ENCODE measurements at places on chromosomes 12 and 14.
A peak's percentile ranks its signal among the peaks of the same experiment; 100 is the strongest.

GRCh38 chr12:118315821-118316220 is 56.9 kb downstream of the TAOK3 start:
- DNase-seq, result no peak

DNA sequence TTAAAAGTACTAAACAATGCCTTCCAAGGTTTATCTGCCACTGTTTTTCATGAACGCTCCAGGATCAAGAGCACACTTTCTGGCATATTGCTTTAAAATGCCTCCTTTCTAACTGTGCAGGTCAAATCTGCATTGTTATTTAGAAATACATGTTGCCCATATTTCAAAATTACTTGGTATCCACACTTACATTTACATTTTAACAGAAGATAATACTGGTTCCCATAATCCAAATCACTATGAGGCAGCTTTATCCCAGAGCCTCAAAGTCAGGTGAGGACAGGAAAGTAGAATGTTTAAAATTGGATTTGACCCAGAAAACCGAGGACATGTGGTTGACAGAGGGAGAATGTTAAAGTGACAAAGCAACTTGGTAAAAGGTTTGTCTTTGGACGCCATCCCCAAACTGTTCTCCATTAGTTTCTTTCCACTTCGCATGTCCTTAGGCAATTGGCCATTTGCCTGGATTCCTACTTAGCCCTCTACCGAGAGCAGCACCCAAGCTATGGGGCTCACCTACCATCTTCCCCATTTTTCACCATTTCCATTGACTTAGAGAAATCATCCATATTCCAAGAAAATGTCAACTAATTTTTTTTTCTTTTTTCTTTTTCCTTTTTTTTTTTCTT is 353.0 kb downstream of the PAWR start:
- no peak for DNase-seq

DNA sequence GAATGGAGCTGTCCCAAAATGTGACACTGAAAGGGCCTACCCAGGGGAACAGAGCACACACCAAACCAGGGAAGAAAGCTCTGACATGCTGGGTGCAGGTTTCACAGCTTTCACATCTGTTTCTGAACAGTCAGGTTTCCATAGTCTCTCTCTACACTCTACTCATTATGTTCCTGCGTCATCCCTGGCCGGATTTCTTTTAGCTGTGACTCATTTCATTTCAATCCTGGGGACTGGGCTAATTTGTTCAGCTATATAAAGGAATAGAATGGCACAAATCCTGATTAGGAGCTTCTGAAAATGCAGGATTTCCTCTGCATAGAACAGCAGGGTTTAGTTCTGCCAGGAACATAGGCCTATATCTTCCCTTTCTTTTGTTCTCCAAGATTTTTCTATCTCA is 649.8 kb downstream of the RPS29 start:
- DNase-seq, result peak; percentile 1

DNA sequence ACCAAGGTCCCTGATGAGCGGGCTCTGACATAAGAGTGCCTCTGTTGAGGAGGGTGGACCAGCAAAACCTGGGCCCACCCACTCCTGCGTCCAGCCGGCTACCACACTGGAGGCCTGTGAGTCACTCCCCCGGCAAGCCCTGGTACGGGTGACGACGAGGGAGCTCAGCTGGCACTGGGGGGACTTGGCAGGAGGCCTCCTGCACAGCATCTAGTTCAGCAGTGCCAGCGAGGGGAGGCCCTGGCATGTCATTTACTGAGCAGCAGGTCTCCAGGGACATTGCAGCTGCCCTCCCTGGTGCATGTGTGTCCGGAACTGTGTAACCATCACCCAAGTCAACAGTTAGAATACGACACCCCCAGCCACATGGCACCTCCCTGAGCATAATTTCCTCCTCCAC is 24.4 kb downstream of the CD9 start:
- DNase-seq, result no peak

DNA sequence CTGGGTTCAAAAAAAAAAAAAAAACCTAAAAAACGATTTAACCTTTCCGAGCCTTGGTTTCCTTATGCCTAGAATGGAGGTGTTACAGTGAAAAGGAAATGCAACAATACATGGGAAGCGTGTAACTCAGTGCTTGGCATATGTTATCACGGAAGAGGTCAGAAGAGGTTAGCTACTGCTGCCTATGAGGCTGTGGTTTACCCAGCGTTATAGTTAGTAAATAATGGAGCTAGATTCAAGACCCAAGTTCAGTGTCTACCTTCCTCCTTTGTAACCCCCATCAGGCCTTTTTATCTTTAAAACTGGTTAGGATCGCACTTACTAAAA is 839 bp downstream of the IFT43 start:
- DNase-seq, result no peak

DNA sequence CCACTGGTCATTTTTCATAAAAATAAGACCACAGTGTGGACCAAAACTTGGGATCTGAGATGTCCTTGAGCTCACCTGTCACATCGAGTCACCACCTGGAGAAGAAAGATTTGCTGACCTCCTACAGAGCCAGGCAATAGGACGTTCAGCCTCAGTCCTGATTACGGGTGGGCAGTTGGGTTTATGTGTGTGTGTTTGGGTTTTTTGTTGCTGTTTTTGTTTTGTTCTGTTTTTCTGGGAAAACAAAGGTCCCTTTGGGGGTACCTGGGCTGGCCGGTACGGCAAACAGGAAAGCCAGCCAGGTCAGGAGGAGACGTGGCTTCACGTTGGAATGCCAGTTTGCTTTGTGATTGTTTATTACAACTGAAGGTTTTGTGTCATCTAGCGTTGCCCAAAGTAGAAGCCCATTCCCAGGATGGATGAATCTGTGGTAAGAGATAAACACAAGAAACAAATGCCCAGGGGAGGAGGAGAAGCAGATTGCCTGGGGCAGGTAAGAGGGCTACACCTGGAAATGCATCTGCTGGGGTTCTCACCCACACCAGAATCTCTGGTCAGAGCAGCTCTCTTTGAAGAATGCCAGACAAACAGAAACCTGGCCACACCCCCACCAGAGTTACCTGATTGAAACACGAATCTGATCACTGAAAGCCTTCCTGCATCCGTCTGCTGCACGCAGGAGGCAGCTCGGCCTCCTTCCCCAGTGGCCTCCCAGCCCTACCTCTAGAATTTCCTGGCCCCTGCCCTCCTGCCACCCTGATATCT is 100.1 kb upstream of the DIO3 start:
- no peak for DNase-seq

DNA sequence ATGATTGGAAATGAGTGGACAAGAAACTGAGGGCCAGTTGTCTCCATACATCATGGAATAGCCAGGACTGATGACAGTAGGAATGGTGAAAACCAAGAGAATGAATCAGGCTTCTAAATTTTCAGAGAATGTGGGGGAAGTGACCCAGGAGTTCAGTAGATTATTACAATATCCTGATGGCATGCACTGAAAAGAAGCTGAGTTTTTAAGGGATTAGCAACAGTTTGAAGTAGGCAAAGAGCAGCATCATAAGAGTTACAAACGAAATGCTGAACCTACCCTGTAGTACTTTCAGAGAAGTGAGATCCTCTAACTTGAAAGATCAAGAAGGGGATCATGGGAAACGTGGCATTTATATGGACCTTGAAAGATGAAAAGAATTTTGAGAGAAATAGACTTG is 13.2 kb downstream of the SLC2A14 start:
- DNase-seq, result peak; percentile 59

- peak; percentile 32 for DNase-seq
These were observed 5.5 kb upstream of the GPR68 start for GRCh38 chr14:91249841-91250616.

DNA sequence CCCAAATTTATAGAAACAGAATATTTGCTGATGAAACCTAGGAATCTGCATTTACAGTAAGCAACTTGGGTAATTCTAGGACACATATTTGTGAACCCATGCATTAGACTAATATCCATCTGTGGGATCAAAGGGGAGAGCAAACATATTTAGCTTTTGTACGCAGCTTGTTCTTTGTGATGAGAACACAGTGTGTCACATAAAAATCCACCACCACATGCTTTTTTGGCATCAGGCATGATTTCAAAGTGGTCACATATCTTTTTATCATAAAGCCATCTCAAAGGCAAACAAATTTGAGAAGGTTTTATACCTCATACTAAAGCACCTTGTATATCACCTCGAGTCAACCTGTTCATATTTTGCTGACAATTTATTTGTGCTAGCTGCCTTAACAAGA is 15.7 kb downstream of the DNAL1 start:
- no peak for DNase-seq

DNA sequence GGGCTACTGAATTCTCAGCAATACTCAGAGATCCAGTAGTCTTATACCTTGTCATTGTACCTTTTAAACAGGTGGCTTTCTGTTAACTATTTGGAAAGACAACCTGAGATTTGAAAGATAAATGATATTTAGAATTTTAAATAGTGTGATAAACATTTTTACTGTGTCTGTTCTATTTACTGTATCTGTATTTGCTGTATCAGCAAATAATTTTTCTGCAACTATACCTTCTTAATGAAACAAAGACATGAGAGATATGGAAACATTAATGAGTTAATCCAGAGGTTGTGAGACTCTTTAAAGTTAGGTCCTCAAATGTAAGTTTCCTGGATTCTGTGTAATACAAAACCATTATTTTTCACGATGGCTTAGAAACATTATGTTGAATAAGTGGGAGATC is 249.6 kb downstream of the CCDC59 start:
- DNase-seq, result no peak

DNA sequence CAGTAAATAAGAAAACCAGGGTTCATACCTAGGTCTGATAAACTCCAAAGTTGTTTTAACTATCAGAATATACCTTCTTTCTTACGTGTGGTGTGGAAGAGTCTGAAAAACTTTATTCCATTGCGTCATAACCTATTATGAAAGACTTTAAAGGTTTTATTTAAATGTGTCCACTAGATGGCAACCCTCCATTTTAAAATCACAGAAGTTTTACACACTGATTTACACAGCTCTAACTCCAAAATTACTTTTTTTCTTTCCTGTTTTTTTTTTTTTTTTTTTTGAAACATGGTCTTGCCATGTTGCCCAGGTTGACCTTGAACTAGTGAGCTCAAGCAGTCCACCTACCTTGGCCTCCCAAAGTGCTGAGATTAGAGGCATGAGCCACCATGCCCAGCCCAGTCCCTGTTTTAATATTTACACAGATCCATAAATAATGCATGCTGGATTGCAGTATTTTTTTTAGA is 17.3 kb upstream of the TMPRSS12 start:
- DNase-seq, result peak; percentile 88
